ENCODE measurements at places on chromosomes 3 and 15.

GRCh38 chr3:168540726-168541125 lies 445.0 kb upstream of the GOLIM4 start:
- DNase-seq = no peak

DNA sequence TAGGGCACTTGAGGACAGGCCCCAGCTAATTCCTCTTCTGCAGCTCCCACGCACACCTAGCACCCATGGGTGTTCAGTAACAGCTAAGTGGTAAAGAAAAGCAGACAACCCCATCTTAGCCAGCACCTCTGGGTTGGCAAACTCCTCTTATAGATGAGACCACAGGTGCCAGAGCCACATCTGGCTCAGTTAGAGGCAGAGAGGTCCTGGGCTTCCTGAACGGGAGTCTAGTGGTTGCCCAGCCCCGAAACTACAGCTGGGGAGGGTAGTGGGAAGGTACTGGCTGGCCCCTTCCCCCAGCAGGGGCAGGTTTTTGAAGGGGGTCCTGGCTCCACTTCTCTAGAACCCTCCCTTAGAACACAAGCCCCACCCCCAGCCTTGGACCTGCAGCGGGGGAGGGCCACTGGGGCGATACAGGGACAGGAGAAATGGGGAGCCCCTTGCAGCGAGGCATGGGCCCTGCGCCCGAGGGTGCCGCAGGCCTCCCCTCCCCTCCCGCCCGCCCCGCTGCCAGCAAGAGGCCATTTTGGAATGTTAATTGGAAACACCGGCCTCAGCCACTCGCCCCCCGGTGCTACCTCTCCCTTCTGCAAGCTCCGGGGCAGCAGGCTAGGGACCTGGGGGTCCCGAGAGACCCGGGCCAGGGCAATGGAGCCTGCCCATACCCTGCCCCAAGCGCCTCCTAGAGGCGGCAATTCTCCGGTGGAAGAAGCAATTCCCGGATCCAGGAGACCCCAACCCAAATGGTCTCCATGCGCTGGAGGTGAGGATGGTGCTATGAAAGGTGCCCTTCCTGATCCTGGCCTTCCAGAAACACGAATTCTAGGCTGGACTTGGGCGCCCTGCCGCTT lies 1.5 kb downstream of the DUSP7 start:
- DNase-seq = no peak

DNA sequence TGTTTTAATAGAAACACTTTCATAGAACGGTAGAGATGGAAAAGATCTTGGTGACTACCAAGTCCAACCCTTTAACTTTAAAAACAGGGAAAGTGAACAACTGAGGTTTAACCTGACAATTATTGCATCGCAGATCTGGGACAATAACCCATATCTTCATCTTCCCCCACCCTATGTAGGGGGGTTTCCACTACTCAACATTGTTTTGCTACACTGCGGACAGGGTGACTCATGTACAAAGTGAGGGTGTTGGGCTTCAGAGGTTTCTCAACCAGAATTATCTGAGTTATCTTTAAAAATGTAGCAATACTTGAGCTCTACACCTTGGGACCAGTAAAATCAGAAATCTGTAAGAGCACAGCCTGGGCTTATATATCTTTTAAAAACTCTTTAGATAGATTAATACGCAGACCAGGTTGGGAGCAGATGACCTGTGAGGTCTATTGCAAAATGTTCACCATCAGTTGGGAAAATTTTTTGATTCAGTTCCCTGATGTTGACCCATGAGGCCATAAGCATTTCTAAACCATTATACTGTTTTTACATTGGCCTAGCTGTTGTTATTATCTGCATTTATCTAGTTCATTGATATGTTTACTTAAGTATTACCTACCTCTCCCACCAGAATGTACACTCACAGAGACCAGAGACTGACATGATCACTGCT lies 103.6 kb upstream of the ICE2 start:
- no peak for DNase-seq

DNA sequence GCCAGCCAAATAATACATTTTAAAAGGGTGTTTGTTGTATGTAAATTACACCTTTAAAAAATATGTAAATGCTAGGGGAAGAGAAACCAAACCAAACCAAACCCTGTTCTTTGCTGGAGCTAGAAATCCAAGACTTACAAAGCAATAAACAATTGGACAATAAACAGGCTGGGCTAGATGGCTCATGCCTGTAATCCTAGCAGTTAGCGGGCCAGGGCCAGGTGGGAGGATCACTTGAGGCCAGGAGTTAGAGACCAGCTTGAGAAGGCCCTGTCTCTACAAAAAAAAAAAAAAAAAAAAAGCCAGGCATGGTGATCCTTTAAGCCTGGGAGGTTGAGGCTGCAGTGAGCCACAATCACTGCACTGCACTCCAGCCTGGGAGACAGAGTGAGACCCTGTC lies 12.5 kb downstream of the STOML1 start:
- no peak for DNase-seq

GRCh38 chr15:62809115-62809967 lies 233.2 kb upstream of the TPM1 start:
- no peak for DNase-seq

DNA sequence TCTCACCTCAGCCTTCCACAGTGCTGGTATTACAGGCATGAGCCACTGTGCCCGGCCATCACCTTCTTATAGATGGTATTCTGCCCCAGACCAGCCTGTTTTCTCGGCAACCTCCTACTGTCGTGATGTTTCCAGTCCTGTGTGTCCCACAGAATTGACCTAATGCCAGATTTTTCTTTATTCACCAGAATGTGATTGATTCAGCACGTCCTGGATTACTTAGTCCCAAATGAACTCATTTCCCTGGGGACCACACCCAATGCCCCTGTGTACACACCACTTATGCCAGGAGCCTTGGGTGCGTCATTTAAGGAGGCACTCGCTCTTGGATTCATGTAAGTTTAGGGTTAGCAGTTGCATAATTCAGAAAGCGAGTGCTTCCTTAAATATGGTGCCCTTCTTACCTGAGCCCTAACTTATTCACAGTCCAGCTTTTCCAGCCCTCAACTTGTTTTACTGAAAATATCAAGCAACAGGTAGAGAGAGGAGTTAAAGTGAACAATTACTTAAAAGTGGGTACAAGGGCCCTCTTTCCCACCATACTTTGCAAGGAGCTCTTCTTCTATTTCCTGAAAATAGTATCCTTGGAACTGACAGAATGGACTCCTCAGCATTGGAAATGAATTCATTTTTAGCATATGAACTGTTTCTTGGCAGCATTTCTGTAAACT lies 64.6 kb upstream of the UBE2E1 start:
- no peak for DNase-seq

DNA sequence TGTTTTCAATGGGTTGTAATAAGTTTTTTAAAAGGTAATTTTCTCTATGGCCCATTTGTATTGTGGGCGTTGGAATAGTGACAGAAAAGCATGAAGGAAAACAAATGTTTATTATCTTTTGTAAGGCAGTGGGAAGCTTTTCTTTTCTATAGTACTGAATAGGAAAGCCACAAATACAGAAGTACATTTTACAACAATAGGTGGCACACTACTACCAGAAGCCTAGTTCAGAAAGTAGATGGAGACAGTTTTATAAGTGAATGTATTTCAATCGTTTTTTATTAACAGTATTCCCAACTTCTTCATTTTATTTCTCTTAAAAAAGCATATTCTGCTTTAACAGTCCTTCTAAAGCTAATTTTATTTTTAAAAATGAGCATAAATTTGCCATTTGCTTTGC lies 296.7 kb downstream of the PTPRG start:
- no peak for DNase-seq

GRCh38 chr15:34651997-34652725 lies 68.7 kb upstream of the GOLGA8B start:
- DNase-seq = no peak

DNA sequence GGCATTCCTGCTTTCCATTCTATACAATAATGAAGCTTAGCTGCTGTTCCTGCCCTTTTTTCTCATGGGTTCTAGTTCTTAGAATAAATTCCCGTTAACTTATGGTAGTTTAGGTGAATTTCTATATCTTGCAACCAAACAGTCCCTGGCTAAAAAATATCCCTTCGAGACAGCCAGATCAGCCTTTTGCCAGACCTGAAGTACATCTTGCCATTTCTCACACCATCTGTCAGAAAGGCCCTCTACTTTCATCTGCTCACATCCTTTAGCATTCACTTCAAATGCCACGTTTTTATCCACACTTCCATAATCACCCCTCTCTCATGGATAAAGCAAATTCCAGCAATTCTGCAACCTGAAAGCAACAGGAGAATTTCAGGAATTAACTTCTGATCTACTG lies 145.4 kb downstream of the GAP43 start:
- no peak for DNase-seq

DNA sequence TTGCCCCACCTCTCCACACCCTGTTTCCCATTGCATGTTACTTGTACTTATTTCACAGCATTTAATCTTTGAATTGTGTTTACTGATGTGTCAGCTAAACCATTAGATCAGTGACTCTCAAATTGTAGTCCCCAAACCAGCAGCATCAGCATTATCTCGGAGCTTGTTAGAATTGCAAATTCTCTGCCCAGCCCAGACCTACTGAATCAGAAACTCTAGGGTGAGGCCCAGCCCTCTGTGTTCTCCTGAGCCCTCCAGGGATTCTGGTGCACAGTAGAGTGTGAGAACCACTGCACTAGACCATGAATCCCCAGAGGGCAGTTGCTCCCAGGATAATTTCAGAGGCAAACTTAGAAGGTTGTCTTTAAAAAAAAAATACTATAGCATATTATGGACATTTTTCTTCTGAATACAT lies 13.0 kb downstream of the PLD1 start:
- DNase-seq = no peak

- no peak for DNase-seq
Observed at GRCh38 chr3:43379343-43379742, 93.0 kb downstream of the SNRK start.

- DNase-seq = no peak
Observed at GRCh38 chr3:8550611-8551010, 49.0 kb downstream of the LMCD1 start.

DNA sequence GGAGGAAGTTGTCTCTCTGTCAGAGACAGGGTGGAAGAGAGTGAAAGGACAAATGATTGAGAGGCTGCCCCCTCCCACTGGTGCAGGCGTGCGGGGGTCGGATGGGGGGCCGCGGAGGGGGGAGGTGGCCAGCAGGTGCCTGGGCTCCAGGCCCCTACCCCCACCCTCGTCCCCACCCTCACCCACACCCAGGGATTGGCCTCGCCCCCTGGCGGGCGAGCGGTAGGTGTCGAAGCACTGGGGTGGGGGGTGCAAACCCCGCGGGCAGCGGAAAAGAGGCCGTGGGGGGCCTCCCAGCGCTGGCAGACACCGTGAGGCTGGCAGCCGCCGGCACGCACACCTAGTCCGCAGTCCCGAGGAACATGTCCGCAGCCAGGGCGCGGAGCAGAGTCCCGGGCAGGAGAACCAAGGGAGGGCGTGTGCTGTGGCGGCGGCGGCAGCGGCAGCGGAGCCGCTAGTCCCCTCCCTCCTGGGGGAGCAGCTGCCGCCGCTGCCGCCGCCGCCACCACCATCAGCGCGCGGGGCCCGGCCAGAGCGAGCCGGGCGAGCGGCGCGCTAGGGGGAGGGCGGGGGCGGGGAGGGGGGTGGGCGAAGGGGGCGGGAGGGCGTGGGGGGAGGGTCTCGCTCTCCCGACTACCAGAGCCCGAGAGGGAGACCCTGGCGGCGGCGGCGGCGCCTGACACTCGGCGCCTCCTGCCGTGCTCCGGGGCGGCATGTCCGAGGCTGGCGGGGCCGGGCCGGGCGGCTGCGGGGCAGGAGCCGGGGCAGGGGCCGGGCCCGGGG lies at the start of gene KAT2B:
Gene KAT2B (plus strand): TSS at position 682 of the 783 bp plus-strand sequence. CDS start 32 bp downstream, at position 714.
- DNase-seq = peak; percentile 77

DNA sequence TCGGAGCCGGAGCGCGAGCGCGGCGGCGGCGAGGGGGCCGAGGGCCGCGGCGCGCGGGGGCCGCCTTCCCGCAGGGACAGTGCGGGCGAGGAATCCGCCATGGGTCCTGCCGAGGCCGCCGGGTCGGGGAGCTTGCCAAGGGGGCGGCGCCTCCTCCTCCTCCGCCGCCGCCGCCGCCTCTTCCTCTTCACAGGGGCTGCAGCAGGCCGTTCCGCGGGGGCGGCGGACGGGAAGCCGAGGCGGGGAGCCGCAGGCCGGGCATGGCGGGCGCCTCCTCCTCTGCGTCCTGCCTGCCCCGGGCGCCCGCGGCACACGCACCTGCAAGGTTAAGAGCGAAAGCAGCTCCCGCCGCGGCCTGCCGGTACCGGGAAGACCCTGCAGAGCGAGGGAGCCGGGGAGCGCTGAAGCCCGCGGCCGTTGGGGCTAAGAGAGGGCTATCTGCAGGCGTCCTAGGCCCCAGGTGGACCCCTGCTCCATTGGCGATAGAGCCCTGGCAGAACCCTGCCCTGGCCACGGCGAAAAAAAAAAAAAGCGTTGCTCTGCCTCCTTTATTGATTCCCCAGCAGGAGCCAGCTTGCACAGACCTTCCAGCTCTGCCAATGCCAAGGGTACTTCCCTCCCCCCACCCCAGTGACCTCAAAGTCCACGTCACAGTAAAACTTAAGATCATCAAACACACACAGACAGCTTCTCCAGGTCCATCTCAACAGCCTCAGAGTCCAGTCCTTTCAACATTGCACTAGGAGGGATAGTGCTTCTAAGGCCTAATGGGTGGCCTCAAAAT lies at the start of gene LYSMD2:
Gene LYSMD2 (minus strand): TSS at position 134 of the 784 bp plus-strand sequence. CDS start 33 bp downstream, at position 101.
- peak; percentile 23 for DNase-seq

- no peak for DNase-seq
Observed at GRCh38 chr3:48678056-48678455, 7.7 kb downstream of the NCKIPSD start.

DNA sequence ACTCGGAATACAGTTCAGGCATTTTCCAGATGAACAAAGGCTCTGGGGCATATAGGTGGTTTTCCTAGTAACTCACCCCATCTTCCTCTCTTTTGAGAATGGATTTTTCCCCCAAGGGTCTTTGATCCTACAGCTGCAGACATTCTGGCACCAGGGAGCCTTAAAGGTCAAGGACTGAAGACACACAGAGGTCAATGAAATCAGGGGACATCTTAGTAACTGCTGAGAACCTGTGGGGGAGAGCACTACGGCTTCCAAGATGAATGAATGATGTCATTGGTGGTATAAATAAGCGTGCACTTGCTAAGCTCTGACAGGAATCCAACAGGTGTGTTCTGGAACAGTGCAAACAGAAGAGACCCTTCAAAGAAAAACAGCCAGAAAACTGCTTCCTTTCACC lies 36.3 kb downstream of the TMEM212 start:
- no peak for DNase-seq

DNA sequence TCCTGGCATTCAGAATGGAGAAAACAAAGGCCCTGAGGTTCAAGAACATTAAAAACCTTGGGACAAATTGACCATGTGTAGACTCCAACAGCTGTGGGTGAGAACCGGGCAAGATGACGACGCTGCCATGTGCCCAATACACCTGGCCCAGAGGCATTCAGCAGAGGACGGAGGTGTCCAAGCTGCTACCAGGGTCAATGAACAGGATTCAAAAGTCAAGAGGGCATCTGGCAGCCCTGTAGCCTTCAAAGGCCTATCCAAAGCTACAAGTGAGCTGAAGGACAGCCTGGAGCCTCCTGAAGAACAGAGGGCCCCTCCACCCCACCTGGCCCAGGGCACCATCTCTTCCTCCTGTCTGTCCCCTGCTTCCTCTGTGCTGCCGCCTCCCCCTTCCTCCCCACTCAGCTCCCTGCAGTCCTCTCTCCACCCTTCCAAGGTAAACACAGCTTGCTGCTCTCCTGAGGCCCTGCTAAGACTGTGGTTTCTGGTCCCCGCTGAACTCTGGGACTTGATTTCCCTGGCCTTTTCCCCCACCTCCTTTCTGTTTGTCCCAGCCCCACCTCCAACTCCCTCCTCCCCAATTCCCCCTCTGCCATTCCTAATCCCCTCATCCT lies 57.5 kb downstream of the HMCES start:
- DNase-seq = no peak

GRCh38 chr3:45606991-45607712 lies 12.6 kb downstream of the LIMD1 start:
- no peak for DNase-seq

All from activated T-helper 1 cell treated with anti-CD3 and anti-CD28 coated beads, Interleukin-2, amount 50 U/mL, for 16 hours (primary cell).